ENCODE measurements at places on chromosomes 6 and 20.

- no peak for DNase-seq
Observed at GRCh38 chr20:37640600-37641561, 52.9 kb upstream of the CTNNBL1 start.

DNA sequence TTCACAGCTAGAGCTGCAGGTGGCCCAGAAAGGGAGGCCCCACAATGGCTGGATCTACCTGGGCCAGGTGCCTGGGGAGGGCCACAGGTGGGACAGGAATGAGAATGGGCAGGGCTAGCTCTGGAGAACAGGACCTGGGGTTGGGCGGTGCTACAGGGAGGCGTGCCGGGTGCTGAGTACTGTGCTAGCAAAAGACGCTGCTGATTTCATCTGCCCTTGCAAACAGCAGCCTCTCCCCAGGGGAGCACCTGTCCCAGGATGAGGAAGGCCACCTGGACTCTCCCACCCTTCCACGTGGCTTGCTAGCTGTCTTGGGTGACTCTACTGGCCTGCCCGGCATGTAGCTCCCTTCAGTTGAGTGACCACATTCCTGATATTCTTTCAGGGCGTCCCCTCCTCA is 6.6 kb upstream of the YTHDF1 start:
- DNase-seq = no peak

DNA sequence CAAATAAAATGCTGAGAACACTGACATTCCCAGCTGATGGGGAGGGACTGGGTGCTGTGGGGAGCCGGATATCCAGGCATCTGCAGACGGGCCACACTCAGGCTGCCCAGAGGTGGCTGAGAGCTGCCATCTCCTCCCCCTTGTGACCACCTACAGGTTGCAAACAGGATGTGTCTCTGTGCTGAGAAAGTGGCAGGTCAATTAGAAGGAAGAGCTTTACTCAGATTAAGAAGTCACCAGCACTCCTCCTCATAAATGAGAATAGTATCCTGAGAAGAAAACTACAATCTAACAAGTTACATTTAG is 63.0 kb downstream of the HUS1B start:
- DNase-seq = no peak

DNA sequence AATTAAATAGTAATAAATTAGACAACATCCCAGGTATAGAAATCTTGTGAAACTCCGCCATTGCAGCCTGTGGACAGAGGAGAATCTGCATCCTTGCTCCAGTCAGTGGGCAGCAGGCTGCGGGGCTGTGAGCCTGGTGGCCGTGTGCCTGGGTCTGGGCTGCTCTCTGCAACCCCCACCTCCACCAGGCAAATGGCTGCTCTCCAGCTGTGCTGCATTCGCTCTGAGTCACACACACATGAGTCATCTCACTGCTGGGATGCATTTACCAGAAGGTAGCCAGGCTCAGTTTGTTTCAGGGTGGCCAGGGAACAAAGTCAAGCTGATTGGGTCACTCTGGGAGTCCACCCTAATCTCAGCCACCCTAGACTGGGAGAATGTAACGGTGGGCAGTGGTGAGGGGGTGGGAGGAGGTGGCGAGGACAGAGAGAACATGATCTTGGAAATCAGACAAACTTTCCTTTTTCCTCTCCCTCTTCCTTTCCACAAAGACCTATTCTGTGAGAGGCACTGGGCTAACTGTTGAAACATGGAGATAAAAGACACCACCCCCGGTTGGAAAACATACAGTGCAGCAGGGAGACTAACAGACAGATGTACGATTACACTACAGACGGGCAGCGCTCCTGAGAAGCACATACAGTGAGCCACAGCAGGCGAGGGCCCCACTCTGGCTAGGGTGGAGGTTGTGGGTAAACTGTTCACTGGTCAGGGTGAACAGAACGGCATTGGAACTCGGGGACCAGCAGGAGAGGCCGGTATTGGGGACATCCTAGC is 59.2 kb downstream of the TRAM2 start:
- no peak for DNase-seq

- DNase-seq = no peak
Observed at GRCh38 chr20:36579996-36580545, 6.7 kb downstream of the TGIF2 start.

GRCh38 chr6:34657307-34657978 is 39.1 kb downstream of the ILRUN start:
- DNase-seq = no peak

DNA sequence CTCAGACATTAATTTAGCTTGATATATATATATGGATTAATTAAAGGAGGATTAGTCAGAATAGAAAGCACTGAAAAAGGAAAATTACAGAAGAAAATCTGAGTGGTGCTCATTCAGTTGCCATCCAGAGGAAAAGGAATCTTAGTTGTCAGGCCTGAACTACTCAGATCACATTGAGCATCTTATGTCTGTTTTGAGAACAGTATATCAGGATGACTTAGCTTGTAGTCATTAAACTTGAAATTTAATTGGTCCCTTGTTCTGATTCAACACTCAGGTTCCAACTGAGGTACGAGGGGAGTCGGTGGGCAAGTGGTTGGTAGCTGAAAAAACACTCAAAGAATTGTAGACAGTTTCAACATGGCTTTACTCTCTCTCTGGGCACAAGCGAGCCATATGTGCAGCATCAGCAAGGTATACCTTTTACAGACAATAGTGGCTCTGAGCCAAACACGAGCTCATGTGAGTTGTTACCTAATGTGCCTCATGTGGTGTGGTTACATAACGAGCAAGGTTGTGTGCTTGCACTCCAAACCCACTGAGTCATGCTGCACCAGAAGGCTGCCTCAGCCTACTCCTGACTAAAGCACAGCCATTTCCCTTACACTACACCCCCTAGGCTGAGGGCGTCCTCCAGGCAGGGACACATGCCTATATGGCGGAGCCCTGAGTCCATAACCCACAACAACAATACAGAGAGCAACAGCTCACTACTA is 73.0 kb upstream of the HMGN3 start:
- DNase-seq = no peak

- no peak for DNase-seq
Observed at GRCh38 chr6:137389150-137389704, 105.0 kb downstream of the OLIG3 start.

GRCh38 chr6:157571269-157571668 is 190.3 kb downstream of the ZDHHC14 start:
- DNase-seq = no peak

DNA sequence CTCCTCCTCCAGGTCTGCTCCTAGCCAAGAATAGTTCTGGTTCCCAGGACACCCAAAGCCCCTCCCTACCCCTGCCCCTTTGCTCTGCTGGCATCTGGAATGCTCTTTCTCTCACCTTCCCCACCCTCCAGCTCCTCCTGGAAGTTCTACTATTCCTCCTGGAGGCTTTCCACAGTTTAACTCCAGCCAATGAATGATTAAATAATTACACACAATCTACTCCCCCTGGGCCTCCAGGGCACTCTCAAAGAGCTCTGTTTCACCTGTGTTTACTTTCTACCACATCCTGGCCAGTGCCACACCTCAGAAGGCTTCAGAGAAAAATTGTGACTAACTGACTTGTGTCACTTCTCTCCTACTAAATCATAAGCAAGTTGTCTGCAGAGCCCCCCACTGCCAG is 36.2 kb downstream of the GCM1 start:
- peak; percentile 63 for DNase-seq

DNA sequence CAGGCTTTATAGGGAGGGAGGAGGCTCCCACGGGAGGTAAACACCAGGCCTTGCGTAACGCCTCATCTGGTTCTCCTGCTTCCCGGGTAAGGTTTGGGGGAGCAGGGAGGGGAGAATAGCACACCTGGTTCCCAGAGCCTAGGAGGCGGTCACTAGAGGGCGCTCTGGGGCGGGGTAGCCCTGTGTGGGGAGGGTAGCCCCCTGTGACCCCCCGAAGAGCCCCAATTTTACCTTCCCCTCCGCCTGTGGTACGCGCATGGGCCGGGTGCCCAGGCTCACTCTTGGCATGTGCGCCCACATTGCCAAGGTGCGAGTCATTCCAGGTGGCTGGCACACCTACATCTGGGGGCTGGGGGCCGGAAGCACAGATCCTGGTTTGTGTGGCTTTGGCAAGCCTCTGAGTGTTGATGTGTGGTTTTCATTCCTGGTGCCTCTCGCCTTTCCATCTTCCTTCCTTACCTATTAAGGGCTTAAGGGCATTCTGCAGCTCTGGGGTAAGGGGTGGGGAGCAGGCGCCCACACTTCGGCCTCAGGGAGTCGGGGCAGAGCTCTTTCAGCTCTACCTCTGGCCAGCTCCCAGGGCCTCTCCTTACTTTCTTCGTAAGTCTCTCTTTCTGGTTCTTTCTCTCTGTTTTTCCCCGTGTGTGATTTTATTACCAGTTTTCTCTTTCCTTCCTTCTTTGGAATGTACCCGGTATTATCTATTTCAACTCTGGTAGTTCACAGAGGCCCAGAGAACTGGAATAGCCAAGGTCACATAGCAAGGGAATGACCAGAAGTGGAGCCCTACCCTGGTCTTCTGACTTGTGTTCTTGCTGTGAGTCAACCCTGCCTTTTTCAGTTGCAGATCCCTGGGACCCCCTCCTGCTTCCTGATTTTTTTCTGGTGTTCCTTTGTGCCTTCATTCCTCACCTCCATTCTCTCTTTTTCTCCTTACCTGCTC is 492 bp upstream of the RNF39 start:
- DNase-seq = no peak

- no peak for DNase-seq
Observed at GRCh38 chr6:137764464-137764863, 102.6 kb upstream of the TNFAIP3 start.

GRCh38 chr20:2152317-2152716 is 50.7 kb downstream of the STK35 start:
- DNase-seq = no peak

DNA sequence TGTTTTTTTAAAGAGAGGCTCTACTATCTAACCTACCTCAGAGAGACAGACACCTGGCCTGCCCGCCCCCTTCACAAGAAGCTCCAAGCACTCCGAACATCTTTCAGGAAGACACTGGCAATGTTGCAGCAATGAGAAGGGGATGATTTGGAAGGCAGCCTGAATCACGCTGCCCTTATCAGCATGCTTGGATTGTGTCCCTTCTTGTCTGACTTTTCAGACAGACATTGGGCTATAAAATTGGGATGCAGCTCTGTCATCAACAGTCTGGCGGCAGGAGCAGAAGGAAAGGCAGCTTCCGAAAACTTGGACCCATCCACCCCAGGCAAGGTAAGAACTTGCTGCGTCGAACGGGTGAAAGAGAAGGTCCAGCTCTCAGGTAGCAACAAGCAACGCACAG is 56.0 kb downstream of the CDK5RAP1 start:
- DNase-seq = no peak

DNA sequence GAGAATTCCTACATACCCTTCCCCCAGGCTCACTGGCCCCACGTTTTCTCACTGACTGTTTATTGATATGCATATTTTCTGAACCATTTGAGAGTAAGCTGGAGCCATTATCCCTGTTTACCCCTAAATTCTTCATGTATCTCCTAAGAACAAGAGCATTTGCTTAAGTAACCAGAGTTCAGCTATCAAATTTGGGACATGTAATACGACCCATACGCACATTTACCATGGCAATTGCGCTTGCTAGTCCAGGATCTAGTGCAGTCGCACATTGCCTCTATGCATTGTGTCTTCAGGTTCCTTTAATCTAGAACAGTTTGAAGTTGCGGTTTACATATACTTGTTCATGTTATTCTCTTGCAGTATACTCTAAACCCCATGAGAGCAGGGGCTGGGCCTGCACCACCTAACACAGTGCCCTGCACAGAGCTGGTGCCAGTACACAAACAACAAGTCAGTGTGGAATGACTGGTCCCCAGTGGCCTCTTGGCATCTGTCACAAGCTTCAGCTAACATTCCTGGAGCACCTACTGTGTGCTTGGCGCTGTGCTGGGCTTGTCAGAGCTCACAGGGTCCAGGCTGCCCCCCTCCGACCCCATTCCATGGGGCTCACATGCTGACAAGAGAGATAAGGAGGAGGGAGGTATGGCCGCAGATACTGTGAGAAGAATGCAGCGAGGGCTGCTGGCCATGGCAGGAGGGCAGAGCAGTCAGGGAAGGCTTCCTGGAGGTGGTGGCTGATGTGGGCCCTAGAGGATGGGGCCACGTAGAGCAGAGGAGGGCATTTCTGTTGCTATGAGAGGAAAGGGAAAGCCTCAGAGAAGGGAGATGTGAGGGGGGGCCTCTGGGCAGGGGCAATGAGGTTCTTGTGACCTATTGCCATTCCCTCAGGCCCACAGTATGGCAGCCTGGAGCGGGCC is 28.1 kb downstream of the SPDEF start:
- no peak for DNase-seq

DNA sequence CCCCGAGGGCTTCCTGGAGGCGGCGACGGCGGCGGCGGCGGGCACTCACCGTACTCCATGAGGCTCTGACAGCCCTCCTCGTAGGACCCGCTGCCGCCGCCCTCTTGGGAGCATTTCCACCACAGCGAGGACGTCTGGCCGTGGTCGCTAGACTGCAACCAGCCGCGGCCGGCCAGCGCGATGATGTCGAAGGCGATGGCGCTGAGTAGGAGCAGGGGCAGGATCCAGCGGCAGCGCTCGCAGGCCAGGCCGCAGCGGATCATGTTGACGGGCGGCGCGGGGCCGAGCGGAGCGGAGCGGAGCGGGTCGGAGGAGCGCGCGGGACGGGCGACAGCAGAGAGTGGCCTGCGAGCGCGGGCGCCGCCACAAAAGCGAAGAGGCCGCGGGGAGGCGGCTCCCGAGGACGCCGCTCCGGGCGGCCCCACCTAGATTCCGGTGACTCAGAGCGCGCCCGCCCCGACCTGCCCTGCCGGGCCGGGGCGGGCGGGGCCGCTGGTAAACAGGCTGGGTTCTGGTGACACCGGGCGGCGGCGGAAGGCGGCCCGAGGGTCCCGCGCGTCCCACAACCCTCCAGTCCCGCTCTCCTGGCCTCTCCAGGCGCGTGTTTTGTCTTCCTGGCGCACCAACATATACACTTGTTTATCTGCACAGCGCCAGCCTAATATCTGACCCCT is at the start of gene PERP:
Gene PERP, minus strand, starts transcription at position 342 of the 674 bp plus-strand sequence. Its CDS starts 79 bp downstream, at position 263.
- DNase-seq = no peak

GRCh38 chr20:45347936-45348778 is at the start of gene SDC4:
Gene SDC4, minus strand, starts transcription at chr20:45348424. Its CDS starts 40 bp downstream, at chr20:45348384.
- no peak for DNase-seq

DNA sequence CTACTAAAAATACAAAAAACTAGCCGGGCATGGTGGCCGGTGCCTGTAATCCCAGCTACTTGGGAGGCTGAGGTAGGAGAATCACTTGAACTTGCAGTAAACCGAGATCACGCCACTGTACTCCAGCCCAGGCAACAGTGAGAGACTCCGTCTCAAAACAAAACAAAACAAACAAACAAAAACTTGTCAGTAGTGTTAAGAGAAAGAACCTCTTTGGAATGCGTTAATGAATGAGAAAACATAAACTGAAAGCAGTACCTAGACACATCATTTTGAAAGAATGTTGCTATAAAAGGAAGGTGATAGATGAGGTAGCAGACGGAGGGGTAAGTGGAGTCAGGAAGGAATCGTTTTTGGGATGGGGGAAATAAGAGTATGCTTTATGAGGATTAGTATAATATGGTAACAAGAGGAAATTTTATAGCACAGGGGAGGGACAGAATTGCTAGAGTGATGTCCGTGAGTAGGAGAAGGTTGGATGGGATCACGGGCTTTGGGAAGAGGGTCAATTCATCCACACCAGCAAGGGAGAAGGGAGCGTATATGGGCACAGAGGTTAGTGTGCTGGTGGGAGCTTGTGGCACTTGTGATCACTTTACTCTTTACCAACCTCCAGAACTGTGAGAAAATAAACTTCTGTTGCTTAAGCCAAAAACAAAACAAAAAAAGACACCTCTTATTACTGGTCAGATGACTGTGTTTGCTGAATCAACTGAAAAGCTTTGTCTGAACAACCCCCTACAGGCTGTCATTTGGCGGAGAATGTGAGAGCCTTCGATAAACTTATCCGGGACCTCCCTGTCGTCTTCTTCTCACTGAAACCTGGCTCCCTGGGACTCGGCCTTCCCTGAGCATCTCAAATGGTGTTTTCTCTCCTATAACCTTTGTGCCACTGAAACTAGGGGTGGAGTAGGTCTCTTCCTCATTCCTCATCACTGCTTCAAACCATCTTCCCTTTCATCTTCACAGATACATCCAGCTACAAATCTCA is 48.9 kb upstream of the TFAP2A start:
- DNase-seq = no peak

Data from NCI-H1417 treated with DMSO at 0.1 percent for 48 hours (cell line).